Activated CD4-positive, alpha-beta T cell treated with anti-CD3 and anti-CD28 coated beads for 36 hours (primary cell): ENCODE measurements at places on chromosomes 3 and 15.

DNA sequence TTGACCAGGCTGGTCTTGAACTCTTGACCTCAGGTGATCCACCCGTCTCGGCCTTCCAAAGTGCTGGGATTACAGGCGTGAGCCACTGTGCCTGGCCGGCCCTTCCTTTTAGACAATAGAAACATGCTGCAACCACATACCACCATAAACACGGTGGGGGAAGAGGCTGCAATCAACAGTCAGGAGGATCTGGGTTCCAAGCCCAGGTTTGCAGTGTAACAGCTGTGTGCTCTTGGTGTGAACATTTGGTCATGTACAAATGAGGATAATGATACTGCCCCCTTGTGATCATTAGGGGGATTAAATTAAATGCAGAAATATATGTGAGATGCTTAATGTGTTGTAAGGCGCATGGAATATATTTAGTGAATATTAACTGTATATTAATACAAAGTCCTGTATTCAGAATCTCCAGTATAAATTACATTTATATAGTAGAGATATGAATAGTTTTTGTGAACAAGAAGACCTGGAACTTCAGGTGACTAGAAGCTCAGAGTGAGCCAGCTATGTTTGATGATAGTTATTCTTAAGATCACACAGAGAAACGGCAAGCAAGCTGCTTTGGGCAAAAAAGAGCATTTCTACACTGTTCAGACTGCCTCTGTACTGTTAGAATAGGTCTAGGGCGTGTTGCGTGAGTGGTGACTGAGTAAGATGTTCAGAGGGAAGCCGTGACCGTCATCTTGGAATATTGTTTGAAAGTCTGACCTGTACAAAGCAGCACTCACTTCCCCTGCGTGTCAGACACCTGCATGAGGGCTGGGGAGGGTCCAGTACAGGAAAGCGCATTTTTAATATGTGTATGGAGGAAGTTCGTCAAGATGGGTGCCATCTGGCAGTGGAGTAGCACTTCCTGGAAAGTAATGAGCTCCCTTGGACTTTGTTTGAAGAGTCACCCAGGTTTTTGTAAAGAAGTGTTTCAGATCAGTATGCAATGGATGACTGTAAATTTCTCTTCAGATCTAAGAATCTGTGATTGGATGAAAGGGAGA, 125.8 kb downstream of the PGPEP1L start:
- DNase-seq: peak; percentile 16

DNA sequence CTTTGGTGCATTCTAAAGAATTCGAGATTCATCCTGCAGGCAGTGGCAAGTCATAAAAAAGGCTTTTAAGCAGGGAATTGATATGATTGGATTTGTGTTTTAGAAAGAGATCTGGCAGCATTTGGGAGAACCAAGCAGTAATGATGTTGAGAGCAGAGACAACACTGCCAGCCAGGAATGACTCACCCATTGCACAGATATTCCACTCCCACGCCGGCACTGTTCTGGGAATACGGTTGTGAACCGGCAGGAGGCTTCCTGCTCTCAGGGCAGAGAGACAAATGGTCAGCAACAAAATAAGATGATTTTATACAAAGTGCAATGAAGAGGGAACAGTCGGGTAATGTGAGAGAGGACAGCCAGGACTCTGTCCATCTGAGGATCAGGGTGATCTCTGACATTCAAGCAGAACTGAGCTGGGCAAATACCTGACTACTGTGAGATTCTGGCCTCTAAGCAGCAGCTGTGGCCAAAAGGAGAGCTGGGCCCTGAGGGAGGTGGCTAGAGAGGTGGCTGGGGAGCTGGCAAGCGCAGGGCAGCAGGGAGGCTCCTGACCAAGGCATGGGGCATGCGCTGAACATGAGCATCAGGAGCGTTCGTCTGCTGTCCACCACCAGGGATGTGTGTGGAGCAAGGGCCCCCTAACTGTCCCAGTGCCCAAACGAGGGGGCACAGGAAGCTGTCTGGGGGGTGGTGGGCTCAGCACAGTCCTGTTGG, 56.1 kb upstream of the PLXNA1 start:
- no peak for DNase-seq

- peak; percentile 20 for DNase-seq
These were observed 10.2 kb downstream of the KBTBD13 start for GRCh38 chr15:65086680-65087111.

DNA sequence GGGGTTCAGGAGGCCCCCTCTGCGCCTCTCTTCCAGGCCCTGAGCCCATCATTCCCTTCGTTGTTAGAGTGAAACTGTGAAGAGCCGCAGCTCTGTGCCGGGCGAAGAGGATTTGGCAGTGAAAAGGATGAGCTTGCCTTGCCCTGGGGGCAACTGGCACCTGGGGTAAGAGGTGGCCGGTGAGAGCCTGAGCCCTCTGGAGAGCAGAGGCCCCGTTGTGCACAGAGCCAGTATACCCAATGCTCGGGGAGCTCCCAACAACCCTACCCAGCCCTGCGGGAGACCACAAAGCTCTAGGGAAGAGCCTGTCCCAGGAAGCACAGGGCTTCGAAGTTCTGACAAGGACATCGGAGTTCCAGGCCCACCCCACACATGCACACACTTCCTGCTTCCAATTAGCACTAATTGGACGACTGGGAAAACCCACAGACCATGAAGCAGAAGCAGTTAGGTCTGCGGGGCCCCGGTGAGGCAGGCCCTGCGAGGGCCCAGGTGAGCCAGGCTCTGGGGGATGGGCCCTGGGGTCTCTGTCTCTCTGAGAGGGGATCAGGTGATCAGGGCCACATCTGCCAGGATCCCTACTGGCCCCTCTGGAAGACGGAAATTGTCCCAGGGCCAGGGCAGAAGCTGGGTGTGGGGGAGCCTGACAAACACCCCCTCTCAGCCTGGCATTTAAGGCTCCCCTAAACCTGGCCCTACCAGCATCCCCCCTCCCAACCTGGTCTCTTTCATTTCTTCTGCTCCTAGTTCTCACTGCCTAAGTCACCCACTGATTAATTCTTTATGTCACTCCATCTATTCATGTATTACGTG, 27.9 kb upstream of the SFMBT1 start:
- DNase-seq: no peak

DNA sequence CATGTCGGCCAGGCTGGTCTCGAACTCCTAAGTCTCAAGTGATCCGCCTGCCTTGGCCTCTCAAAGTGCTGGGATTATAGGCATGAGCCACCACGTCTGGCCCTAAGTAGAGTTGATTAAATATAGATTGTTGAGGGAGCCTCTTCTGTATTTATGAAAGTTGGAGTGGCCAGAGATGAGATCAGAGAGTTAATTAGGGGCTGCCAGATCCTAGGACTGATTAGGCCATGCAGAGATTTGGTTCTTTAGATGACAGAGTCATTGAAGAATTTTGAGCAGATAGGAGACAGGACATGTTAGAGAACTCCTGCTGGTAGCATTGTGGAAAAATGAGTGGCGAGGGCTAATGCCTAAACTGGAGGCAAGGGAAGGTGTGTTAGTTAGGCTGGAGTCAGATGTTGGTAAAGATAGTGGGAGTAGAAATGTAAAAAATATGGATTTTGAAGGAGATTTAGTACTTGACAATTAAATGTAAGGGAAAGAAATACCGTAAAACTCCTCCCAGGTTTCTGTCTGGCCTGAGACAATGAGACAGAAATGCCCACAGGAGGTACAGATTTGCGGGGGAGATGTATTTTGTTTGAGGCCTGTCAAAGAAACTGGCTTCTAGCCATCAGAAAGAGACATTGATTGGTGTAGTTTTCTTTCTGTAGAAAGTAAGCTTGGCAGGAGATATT, 23.4 kb downstream of the SACM1L start:
- no peak for DNase-seq

DNA sequence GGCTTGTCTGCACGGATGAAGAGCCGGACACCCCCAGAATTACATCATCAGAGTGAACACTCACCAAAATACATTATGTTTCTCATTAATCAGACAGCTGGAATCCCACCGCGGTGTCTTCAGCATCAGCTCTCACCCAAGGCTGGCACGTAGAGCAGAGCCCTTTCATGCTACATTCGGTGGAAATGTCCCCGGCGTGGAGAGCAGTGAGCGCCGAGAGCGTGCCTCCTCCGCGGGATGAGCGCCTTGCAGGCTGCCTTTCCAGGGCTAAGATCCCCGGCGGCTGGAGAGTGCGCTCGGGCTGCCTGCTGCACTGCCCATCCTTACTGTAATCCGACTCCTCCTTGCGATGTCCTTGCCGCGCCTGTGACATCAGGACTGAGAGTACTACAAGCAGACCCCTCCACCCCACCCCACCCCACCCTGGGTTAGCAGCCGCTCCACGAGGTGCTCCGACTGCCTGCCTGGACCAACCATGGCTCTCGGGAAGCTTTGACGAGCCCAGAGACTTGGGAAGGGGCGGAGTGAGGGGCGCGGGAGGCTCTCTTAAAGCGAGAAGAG, at the start of gene ZNF385D:
TSS of gene ZNF385D (minus strand) at position 380 of the 561 bp plus-strand sequence. CDS start at position 86, 294 bp downstream.
- DNase-seq: no peak

GRCh38 chr3:152272771-152273242, 4.1 kb downstream of the MBNL1 start:
- DNase-seq: peak; percentile 64

- no peak for DNase-seq
These were observed 424.1 kb downstream of the FGF12 start for GRCh38 chr3:192303235-192303634.

- DNase-seq: no peak
These were observed 34.4 kb upstream of the FBN1 start for GRCh38 chr15:48679952-48680351.

DNA sequence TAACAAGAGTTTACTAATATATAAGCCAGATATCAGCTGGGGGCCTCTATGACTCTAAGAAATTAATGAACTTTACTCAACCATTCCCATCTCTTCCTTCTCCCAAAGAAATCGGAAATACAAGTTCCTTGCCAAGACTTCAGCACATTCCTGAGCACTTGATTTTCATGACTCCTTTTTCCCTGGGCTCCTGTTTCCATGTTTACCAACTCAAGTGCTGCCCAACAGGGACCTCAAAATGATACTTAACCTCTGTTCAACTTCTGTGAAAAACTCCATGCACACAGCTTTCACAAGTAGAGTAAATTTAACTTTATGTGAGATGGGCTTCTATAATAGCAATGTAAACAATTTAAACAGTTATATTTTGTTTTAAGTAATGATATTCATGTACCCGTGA, 315.8 kb upstream of the CDIN1 start:
- no peak for DNase-seq

- no peak for DNase-seq
These were observed 220.3 kb downstream of the STT3B start for GRCh38 chr3:31753050-31753425.

- no peak for DNase-seq
These were observed 149.9 kb downstream of the LPP start for GRCh38 chr3:188303823-188304222.

GRCh38 chr3:11434017-11434526, 161.9 kb downstream of the ATG7 start:
- no peak for DNase-seq

GRCh38 chr3:155743606-155744005, 1.3 kb downstream of the PLCH1 start:
- no peak for DNase-seq

- DNase-seq: no peak
These were observed 124.3 kb upstream of the IGF1R start for GRCh38 chr15:98523912-98524662.

DNA sequence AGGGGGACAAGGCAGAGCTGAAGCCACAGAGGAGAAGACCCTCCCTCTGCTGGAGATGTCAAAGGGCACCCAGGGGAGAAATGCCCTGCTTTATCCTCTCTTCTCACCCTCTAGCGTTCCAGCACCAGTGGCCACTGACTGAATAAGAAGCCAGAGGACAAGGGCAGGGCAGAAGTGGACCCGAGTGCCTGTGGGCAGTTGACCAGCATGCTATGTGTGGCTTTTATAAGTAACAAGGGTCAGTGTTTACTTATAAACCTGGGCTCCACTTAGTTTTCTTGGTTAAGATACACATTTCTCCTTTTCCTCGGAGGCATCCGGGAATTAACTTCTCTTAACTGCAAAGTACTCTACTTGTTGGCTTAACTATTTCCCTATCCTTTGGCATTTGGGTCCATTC, 13.3 kb upstream of the HDAC11 start:
- no peak for DNase-seq

DNA sequence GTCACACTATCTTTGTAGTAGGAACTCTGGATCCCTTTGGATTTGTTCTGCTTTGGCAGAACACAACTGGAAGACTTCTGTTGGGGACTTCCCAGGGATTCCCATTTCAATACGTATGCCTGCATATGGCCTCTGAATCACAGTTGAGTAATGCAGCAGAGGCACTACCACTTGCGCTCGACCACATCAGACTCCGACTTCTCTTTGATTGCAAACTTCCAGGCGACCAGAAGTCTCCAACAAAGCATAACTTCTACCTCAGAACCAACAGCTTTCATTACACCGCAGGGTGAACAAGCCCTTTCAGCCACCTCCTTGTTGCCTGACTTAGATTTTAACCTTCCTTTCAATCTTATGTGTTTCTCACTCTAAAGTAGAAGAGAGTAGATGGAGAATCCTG, 924.4 kb downstream of the IGSF11 start:
- DNase-seq: no peak

DNA sequence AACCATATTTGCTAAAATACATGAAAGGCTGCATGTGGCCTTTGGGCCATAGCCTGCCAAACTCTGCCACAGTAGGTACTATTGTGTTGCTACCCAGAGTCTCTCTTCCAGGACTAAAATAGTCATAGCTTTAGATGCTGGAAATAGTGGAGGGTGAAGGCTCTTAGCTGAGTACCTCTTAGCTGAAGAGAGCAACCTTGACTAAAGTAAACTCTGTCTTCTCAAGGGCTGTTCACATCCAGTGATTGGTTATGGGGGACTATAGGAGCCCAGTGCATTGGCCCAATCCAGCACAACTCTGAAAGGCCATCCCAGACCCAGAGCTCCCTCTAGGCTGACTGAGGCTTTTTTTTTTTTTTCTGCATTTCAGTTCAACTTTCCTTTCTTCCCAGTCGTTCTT, 117.8 kb upstream of the ACP3 start:
- no peak for DNase-seq

DNA sequence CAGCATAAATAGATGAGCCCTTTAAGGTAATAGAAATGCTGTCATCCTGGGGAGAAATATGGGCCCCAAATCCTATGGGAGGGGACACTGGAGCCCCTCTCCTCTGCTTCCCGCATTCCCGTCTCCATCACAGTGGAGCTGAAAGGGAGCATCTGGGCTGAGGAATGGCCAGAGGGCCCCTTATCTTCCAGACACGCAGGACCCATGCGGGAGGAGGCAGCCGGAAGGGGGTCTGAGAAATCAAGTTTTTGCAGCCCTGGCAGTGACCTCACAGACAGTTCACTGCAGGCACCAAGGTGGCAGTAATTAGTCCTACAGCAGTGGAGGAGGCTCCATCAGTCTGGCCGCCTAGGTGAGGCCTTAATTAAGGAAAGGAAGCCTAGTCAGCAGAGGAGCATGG, 80.2 kb downstream of the RAB11A start:
- DNase-seq: no peak

- DNase-seq: peak; percentile 76
These were observed 74.1 kb downstream of the LRTM1 start for GRCh38 chr3:54853573-54854404.

DNA sequence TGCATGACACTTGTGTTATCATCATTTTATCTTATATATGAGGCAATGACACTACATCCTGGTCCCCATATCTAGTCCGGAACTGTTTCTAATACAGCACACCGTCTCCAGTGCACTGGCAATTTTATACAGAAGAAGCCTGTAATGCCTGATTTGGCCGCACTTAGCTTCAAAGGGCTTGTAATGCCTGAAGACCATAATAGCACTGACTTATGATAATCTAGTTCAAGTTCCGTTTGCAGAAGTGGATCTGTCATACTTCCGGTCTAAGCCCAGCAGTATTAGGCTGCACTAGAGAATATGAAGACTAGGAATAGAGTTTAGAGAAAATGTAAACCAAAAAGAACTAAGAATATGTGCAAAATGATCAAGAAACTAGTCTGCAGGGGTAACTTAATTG, 1.3 kb downstream of the BNIP2 start:
- DNase-seq: peak; percentile 46
